Hematopoietic multipotent progenitor cell treated with erythropoietin and hydrocortisone succinate and interleukin-3 and kit ligand, for 6 days (in vitro differentiated cells): ENCODE measurements at places on chromosomes 13 and 19.

DNA sequence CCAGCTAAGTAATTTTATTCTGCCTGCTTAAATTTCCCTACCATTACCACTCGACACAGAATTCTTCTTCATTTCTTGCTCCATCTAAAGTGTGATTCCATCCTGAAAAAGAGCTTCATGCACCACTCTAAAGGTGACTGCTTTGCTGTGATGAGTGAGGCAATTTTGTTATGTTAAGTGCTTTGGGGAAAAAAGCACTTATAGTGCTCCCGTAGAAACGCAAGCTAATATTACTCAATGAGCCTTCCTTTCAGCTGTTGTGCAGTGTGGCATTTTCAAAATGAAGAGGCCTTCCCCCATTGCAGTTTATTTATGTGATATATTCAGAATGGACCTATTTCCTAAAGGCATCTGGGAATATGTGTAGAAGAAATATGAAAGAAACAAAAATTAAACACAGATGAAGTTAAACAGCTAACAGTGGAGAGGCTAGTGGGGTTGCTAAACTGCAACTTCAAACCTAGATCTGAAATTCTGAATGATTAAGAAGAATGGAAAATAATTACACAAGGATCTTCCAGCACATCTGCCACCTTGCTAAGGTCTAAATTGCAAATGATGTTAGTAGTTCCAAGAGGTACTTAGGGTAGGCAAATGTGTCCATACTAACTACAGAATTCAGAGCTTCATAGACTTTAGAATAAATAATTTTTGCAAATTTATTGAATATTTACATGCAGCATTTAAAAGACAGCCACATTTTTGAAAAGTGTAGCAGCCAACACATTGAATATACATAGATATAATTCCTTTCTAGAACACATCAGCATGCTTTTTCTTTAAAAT lies 211.7 kb downstream of the DCT start:
- no peak for DNase-seq

- no peak for DNase-seq
Measured at GRCh38 chr19:40277356-40278059, 7.6 kb downstream of the AKT2 start.

DNA sequence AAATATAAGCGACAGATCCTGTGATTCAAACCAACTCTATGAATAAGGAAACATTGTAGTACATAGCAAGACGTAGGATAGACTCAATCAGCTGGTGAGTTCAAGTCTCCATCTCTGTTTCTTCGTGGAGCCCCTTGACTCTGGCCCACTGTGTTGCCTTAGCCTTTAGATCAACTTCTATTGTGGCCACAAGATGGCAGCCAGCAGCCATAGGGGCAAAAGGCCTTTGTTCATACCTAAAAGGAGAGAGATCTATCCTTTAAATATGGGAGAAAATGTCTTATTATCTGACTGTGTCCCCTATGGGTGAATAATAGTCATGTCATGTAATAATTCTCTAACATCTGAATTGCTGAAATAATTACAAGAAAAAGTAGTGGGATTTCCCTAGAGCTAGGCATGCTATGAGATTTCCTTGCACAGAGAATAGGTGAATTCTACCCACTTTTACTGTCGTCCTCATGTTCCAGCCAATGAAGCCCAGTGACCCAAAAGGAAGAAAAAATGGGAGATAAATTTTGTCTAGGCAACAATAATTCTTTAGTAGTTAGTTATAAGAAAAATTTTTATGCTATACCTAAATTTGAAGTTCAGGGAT lies 129.4 kb downstream of the PCDH20 start:
- DNase-seq, result peak; percentile 26

- no peak for DNase-seq
Measured at GRCh38 chr19:31600731-31601295, 251.6 kb upstream of the TSHZ3 start.

DNA sequence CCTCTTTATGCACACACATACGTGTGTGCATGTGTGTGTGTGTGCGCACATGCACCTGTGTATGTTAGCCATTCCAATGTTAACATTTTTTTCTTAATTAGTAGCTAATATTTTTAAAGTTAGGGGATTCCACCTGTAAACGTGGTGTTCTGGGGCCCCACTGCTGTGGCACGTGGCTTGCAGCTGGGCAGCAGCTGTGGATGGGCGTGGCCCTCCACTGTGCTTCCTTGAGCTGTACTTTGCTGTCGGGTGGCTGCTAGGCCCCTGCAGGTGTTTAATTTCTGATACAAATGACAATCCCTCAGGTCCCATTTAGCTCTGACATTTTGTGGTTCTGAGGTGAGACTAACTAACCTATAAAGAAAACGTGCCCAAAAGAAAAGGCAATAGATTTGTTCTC lies 58.9 kb upstream of the GJB6 start:
- no peak for DNase-seq
